ENCODE measurements at places on chromosomes 6 and 20. TPM values are rescaled to one million over a fixed set of nuclear protein-coding genes. Genes with fewer than 3 reads are reported as not detected.

GRCh38 chr20:36861875-36862801, 13.8 kb upstream of the TLDC2 start:
- DNase-seq: no peak

DNA sequence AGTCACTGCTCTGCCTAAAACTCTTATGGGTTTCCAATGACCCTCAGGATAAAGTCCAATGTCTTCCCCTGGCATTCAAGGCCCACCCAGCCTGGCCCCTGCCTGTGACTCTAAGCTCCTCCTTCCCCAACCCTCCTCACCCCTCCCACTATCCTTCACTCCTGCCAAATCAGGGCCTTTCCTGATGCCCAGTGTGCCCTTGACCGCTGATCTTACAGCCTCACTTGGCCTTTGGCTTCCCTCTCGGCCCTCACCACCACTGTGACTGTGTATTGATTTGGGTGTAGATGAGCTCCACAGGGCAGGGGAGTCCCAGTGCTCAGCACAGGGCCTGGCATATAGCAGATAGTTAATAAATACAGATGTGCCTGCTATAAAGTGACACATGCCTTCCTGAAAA, 115.7 kb downstream of the TOX2 start:
- no peak for DNase-seq

DNA sequence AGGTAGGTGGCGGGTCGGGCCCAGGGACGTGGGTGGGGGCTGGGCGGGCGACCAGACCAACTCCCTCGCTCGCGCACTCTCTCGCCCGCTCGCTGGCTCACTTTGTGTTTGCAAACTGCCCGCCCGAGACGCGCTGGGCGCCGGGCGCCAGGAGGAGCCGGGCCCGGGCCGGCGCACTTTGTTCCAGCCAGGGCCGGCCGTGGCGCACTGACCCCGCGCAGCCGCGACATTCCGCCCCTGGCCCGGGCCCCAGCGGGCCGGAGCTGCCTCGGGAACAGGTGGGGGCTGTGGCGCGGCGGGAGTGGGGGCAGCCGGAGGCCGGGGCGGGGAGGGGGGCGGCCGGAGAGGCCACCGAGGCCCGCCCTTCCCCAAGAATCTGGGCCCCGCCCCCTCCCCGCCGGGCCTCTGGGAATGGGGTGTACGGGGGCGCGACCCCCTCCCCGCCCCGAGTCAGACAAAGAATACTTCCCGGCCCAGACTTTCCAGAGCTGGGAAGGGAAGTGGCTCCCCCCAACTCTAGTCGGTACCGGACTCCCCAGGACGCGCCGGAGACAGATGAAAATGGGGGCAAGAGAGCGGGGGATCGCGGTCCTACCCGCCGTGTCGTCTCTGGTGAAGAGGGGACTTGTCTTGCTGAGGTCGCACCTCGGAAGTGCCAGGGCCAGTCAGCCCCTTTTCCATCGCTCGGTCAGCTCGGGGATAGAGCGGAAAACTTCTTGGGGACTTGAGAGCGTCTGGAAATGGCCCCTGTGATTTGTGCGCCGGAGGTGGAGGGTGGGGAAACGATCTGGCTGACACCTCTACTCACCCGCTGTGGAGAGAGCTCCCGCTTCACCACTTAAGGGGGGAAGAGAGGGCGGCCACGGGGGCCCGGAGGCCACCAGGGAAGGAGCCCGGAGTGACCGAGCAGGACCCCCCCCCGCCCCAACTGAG, 951 bp downstream of the FOXP4 start:
- DNase-seq: no peak

- DNase-seq: no peak
Observed at GRCh38 chr6:74879234-74879633, 326.6 kb downstream of the COL12A1 start.

DNA sequence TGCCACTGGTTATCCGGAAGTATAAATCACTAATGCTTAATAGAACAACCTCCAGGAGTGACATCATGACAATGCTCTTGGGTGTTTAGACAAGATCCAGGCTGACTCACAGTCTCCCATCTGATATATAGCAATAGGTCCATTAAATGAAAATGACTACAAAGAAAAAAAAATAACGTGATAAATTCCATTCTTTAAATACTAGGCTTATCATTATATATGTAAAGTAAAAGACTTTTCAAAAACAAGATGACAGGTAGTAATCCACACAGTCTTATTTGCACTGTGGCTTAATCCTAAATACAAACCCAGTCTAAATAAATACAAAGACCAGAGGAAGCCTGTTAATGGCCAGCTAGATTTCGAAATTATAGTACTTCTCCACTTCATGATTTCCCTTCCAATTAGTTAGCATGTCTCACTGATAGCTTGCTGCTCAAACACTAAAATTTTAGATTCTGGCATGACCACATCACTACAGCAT, 149.1 kb upstream of the BEND3 start:
- peak; percentile 61 for DNase-seq

GRCh38 chr20:40808936-40809335, 119.9 kb upstream of the MAFB start:
- DNase-seq: no peak

- peak; percentile 96 for DNase-seq
Observed at GRCh38 chr6:113122060-113122459, 735.1 kb upstream of the MARCKS start.

GRCh38 chr6:133244519-133244918, 3.4 kb downstream of the EYA4 start:
- DNase-seq: no peak

DNA sequence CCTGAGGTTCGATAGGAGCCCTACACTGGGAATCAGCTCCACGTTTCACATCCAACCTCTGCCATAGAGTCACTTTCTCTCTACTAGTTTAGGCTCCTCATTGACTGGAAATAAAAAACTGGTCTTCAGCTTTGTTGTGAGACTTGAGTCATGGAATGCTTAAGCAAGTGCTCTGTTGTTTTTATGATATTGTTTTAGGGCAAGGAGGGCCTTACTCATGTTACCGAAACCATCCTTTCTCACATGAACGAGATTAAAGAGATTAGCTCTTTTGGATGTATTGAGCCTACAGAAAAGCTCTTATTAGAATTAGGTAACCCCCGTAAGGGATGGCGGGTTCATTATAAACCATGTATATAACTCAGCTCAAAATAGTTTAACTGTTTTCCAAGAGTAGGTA, 6.9 kb upstream of the MOCS1 start:
- DNase-seq: no peak

- no peak for DNase-seq
Observed at GRCh38 chr6:155543166-155543847, 87.7 kb upstream of the NOX3 start.

DNA sequence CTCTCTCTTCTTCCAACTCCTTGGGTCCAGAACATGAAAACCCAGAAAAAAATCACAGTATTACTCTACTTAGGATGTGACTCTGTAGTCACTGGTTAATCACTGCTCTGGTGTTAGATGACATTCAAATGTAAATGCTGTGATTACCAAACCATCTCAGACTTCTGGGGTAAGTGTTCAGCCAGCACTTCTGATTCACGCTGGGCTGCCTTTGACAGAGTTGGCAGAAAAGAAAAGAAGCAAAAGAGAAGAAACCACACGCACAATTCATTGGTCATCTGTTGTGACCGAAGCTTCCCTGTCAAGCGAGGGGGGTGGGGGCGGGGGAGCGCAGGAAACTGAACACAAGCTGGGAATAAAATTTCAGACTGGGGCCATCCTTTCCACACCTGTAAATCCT, 82.7 kb downstream of the PSMG4 start:
- DNase-seq: no peak

DNA sequence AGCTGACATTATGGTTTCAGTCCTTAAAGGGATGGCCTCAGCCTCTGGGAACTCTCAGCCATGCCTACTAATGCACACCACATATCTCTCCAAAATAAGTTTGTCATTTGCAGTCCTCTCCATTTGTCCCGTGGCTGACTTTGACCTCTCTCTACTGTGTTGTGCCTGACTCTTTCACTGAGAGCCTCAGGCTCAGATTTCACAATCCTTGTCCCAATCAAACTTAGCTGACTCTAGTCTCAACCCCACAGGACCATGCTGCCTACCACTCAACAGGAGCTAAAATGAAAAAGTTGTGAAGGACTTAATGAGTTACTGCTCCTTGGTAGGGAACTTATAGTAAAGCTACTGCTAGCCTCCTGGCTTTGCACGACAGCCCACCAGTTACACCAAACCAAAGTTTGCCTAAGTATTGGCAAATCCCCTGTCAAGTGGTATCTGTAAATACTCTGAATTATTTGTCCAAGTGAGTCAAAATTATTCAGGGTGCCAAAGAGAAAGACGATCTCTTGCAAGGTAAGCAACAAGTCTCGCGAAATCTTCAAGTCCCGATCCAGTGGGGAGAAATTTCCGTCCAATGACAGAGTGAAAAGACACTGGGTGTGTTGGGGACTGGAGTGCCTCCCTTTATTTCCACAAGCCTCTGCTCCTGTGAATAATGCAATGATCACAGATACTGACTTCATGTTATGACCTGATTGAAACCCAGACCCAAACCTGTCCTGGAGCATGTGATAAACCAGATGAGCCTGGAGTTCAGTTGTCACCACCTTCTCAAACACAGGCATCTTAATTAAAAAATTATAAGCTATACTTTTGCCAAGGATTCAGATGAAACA, 124.4 kb upstream of the FOXQ1 start:
- no peak for DNase-seq

DNA sequence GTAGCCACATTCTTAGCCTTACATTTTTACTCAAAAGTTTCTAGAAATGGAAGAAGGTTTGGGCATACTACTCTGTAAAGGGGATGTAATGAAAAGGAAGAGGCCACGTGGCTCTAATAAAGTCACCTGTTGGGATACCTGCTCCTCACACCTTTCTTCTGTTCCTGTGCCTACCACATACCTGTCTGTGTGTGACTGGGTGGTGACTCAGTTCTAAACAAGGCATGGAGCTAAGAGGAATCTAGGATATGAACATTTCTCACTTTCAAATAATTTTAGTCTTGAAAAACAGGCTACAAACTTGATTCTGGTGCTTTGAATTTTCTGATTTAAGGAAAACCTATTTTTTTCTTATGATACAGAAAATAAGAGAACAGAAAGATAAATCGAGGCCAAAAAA, 363.6 kb downstream of the RFPL4B start:
- DNase-seq: no peak

GRCh38 chr20:53713328-53714056, 119.9 kb upstream of the ZNF217 start:
- DNase-seq: no peak

- DNase-seq: no peak
Observed at GRCh38 chr6:124903797-124904196, 58.4 kb upstream of the RNF217 start.

GRCh38 chr6:142787422-142787821, 157.6 kb downstream of the HIVEP2 start:
- no peak for DNase-seq

DNA sequence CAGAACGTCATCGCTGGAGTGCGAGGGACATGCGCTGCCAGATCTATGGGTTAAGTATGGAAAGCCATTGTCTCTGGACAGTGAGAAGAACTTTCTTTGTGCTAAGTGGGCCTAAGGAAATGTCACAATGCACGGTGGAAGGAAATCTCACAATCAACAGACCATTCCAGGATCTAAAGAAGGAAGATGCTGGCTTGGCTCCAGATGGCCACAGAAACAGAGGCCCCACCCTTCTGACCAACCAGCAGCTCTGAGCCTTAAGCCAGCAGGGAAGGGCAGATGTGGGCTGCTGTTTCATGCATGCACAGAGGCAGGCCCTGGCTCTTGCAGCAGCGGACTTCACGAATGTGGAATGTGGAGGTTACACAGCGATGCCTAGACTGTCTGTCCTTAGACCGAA, 156.3 kb downstream of the SOBP start:
- peak; percentile 18 for DNase-seq

DNA sequence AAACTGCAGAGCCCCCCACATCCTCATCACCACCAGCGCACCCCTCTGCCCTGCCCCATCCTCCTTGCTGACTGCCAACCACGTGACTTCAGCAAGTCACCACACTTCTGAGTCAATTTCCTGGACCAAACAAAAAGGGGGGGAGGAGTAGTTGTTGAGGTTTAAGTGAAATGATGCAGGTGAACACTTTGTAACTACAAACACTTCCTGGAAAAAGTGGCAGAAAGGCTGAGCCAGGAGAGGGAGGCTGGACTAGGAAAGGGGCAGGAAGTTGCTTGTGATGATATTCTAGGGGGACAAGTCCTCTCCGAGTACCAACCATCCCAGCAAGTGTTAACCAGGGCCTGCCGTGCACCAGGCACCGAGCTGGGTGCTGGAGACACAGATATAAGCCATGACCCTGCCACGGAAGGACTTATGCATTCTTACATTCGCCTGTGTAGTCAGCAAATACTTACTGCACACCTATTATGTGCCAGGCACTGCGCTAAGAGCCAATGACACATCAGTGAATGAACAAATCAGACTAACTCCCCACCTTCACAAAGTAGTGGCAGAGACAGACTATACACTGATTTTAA, 67.3 kb downstream of the PREX1 start:
- peak; percentile 58 for DNase-seq

- no peak for DNase-seq
Observed at GRCh38 chr6:157325069-157325805, 1.9 kb upstream of the TMEM242 start.

DNA sequence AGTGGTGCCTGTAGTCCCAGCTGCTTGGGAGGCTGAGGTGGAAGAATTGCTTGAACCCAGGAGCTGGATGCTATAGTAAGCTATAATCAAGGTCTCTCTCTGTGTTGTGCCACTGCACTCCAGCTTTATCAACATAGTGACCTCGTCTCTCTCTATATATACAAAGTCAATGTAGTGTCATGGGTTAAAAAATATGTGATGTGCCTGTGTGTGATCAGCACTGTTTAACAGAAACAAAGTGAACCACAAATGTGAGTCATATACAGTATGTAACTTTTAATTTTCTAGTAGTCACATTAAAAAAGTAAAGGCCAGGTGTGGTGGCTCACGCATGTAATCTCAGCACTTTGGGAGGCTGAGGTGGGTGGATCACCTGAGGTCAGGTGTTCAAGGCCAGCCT, 85.3 kb upstream of the RNF24 start:
- DNase-seq: no peak

The GTSF1L gene
- not detected for total RNA-seq

The TSPO2 gene
- not detected for total RNA-seq

The PCSK2 gene
- not detected for total RNA-seq

The HDGFL1 gene
- not detected for total RNA-seq

The BMP7 gene
- 3.6 TPM for total RNA-seq

The FAM209A gene
- total RNA-seq: not detected

The MUC22 gene
- total RNA-seq: not detected

The SIRPB1 gene
- total RNA-seq: 4.1 TPM

The DZANK1 gene
- 2.3 TPM for total RNA-seq

The TOX2 gene
- 28.4 TPM for total RNA-seq

Measured in glomerular endothelial cell (primary cell).